ENCODE measurements at places on chromosomes 7 and 10.

DNA sequence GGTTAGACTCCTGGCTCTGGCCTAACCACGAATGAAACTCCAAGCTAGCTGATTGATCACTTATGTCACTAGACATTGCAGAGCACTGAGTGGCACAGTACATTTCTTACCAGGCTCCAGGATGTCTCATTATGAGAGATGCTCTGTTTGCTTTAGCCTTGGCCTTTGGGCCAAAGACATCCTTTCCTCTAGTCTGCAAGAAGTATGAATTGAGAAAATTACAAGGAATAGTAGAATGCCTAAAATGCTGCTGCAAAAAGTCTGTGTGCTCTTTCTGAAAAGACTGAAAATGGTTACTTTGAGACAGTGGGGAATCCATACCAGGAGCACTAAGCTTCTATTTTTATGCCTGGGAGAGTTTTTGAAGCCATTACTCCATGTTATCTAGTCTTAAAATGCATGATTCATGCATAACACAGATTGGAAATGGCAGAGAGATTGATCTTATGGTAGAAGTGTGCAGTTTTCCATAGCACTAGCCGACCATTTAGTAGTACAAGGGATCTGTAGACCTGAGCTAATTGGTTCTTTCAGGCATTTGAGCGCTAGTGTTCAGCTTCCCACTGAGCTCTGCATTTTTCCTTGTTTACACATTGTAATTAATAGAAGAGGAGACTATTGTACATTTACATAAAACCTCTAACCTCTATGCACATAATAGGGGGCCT lies 303.8 kb downstream of the PRKG1 start:
- no peak for DNase-seq

DNA sequence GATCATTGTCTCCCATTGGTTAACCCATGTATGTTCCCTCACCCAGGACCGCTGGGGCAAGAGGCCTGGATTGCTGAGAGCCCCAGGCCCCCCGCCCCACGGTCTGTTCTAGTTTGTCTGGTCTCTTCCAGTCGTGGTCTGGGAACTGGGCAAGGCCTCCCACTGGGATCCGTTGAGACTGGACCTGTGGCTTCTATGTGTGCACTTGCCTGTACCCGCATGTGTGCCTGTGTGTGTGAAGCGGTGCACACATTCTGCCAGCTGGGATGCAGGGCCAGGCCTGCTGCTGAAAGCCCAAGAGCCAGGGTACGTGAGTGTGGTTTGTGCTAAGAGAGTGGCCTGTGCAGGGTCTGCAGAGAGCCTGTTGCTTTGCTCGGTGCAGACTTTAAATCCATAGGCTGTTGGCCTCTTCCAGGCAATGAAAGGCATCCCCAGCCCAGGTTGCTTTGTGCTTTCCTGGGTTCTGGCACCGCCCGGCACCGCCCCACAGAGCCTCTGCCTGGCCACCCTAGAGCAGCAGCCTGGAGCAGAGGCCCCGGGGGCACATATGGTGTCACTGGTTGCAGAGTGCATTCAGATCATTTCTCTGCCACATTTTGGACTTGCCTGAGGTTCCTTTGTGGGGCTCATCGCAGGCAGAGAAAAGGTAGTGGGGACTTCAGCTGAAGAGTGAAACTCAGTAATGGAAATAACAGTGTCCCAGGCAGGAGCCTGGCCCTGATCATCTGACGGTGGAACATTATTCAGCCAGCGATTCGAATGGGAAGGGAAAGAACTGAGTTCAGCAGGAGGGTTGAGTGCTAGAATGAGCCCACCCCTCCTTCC lies 215.5 kb downstream of the GLRX3 start:
- DNase-seq = no peak

- DNase-seq = peak; percentile 77
Observed at GRCh38 chr10:70403483-70404035, 386 bp upstream of the EIF4EBP2 start.

DNA sequence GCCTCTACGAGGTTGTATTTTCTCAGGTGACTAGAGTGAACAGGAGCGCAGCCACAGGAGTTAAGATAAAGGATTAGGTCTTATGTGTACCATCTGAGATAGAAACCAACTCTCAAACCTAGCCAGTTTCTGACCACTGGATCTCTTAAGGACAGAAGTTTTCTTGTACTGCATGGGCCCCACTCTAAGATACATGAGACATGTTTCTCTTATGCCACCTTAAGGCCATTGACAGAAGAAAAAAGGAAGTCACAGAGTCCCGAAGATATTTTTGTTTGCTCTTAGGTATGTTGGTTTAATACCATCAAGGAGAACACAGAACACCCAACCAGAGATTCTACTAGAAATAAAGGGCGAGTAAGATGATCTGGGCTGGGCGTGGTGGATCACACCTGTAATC lies 335.8 kb downstream of the FRMD4A start:
- DNase-seq = no peak

- no peak for DNase-seq
Observed at GRCh38 chr10:76497666-76498065, 1066.2 kb downstream of the LRMDA start.

DNA sequence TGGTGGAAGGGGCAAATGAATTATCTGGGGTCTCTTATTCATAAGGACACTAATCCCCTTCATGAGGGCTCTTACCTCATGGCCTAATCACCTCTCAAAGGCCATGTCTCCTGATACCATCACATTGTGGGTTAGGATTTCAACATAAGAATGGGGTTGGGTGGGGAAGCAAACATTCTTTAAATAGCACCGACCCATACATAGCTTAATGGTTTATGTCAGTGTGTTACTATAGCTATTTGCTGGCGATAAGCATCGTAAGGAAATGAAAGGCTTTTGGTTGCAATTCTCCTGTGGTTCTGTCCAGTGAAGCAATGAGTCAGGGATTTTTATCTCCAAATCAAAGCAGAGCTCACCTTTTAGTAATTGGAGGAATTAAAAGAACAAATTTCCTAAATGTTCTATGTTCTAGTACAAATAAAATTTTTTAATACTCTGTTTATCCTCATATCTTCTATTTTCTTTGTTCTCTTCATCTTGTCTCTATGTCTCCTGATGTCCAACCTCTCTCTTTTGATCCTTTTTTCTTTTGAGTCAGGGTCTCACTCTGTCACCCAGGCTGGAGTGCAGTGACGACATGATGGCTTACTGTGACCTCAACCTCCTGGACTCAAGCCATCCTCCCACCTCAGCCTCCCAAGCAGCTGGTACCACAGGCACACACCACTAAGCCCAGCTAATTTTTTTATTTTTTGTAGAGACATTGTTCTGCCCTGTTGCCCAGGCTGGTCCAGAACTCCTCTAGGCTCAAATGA lies 57.0 kb upstream of the GLCCI1 start:
- no peak for DNase-seq

DNA sequence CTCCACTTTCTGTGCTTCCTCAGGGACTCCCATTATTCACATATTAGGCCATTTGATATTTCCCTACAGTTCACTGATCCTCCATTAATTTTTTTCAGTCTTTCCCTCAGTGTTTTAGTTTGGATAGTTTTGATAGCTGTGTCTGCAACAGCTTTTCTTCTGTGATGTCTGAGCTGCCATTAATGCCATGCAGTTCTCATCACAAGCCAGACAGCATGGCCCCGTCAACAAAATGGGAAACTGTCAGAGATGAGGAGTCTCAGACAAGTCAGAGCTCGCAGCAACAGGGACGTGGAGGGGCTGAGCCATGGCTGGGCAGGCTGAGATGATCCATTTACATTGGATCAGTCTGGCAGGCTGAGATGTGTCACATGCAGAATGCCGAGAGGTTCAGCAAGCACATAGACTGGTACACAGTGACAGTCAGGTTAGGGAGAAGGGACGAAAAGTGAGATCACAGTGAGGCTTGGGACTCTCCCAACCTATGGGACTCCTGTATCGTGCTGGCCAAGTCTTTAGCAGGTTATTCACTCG lies 65.4 kb downstream of the NPS start:
- no peak for DNase-seq

DNA sequence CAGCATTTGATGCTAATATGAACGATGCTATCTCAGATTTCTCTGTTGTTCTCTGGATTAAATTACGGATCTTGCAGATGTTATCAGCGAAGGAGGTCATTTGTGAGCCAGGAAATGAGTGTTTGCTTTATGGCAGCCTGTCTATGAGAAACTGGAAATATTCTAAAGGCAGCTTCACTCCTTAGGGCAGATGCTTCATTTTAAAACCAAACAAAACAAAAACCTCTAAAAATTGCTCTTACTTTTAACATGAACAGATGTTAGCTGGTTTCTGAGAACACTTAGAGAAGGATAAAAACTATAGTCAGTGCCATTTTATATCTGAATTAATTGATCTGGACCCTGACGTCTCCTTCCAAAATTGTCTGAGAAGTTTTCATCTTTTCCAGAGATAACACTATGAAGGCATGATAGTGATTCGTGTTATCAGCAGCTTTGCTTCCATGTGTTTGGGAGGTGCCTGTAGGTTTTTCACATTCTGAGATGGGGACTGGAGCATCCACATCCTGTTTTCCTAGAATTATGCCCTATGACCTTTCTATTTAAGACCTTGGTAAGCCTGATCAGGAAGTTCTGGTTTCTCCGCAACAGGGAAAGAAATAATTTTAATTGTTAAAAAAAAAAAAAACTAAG lies 53.1 kb downstream of the CPED1 start:
- no peak for DNase-seq

DNA sequence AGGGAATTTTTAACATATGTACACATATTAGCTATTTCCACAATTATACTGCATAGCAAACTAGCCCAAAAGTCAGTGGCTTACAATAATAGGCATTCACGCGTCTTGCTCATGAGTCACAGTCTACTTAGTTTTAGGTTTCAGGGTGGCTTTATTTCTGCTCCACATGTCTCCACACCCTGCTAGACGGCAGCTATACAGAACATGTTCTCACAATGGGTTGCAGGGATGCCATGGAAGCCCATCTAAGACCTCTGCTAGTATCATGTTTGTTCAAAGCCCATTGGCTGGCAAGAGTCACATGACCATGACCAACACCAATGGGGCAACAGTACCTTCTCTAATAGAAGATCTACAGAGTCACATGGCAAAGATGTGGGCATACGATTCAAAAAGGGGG lies 96.3 kb upstream of the NEBL start:
- no peak for DNase-seq

- no peak for DNase-seq
Observed at GRCh38 chr7:114921631-114922025, 266 bp upstream of the MDFIC start.

DNA sequence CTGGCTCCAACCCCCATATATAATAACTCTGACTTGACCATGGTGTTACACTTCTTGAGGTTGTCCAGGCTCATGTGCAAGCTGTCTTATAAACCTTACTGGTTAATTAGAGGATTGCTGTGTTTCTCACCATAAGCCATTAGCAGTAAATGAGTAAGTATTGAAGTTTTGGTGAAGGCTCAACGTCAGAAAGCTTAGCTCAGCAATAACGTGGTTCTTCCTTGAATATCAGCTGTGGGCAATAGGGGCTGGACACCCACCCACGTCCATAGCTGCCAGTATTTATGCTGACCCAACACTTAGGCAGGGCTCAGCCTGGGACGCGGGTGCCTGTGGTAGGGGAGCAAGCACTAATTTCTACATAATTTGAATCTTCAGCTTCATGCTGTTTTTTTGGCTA lies 134.1 kb downstream of the SH2D4B start:
- DNase-seq = no peak

- no peak for DNase-seq
Observed at GRCh38 chr10:73644015-73644743, 2.9 kb upstream of the MYOZ1 start.

DNA sequence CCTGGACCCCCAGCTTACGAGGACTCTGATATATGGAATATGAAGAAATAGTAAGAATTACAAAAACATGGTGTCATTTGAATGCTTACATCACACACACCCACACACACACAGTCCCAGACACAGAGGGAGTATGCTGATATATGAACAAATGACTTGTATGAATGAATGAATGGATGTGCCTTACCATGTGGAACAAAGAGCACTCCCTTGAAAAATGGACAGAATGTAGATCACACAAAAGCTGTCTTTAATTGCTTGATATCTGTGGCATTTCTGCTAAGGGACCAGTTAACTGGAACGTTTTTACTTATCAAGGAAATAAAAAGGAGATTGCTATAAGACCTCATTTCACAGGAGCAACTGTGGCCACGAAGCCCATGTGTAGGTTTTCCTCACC lies 46.0 kb downstream of the PRTFDC1 start:
- no peak for DNase-seq

DNA sequence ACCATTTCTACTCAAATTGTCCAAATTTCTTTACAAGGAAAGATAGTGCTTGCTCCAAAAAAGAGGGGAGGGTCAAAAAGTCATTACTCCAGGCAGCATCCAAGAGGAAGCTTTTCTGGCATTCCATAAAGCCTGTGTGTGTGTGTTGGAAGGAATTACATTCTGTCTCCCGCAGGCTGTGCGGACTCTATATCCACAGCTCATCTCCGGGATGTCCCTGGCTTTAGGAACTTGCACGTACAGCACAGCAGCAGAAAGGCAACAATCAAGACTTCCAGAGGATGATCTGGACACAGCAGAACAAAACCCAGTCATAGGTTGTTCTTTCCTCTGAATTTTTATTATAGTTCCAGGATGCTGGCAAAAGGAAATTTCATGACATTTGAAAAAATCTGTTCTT lies 94.8 kb downstream of the ITIH5 start:
- peak; percentile 73 for DNase-seq

DNA sequence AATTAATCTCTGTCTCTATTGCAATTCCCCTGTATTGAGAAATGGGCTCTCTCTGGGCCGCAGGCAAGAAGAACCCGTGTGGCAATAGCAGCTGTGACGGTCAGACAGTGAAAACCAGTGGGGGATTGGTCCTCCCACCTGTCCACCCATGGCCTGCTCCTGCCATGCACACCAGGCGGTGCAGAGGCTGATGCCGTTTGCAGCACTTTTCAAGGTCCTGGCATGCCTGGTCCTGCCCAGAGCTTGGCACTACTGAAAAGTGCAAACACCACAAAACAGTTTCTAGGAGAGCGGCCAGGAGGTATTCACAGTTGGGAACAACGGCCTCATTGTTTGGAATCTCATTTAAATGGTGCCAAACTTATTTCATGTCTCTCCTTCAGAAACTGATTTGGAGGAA lies 41.5 kb downstream of the PSPH start:
- DNase-seq = no peak

DNA sequence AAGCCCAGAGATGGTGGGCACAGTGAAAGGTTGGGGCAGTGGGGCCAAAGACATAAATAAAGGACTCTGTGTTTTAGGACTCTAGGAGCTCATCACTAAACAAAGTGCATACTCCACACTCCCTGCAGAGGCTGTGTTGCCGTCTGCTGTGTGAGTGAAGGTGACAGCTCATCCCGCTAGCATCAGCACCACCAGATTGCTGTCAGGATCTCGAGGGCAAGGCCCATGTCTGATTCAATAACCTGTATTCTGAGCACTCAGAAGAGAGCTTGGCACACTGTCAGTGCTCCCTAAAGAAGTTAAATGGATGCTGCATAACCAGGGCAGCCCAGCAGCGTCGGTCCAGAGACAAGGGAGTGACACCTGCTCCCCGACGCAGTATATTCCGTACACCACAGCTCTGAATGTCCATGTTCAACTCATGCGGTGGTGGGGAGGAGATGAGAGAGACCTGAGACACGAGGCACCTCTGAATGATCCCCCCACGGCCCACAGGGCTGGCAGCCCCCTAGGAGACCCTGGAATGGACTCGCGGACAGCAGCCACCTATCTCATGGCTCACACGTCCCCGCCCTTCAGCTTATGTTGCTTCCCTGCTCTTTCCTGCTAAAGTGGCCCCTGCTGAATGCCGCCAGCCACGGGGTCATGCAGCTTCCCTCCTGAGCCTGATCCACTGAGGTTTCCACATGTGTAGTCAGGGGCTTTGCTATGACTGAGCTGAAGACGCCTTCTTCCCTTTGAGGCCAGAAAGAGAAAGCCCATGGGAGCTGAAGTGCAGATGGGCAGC lies 132.7 kb upstream of the KCNMA1 start:
- no peak for DNase-seq

Data from forelimb muscle (tissue), 1 donor.